ENCODE measurements at places on chromosomes 1 and 21. TPM values are rescaled to one million over a fixed set of nuclear protein-coding genes. Genes with fewer than 3 reads are reported as not detected.
A peak's percentile ranks its signal among the peaks of the same experiment; 100 is the strongest.

DNA sequence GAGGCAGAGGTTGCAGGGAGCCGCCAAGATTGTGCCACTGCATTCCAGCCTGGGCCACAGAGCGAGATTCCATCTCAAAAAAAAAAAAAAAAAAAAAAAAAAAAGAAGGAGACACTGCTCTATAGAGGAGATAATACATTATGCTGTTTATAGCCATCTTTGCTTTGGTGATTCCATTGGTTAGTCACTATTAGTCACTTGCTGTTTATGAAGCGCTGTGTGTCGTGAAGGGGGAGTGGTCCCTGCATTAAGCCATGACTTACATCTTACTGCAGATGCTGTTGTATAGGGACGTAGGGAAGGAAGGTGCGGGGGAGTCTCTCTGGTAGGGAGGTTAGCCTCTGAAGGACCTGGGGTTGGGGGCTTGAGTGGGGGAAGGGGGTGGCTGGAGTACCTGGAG lies 48.3 kb downstream of the HUNK start:
- DNase-seq, result no peak

- DNase-seq, result no peak
These were observed 56.1 kb upstream of the DMRTB1 start for GRCh38 chr1:53402891-53403655.

- DNase-seq, result peak; percentile 93
These were observed at the start of gene CAMSAP2 for GRCh38 chr1:200738327-200738948. CAMSAP2 (plus strand) TSS chr1:200738893; CDS start chr1:200739828, 935 bp downstream.

DNA sequence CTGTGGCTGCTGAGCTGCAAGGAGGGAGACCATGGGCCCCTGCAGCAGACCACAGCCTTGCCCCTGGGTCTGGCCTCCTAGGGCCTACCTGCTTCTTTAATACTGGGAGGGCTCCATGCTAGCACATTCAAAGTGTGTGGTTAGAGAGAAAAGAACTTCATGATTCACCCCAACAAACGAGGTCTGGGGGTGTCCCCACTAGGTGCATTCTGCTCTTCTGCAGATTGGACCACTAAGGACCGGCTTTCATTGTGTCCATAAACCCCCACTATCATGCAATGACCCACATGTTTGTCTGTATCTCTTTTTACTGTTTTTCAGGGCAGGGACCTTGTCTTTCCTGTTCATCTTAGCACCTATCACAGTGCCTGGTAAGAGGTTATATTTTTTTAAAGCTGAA lies 185.4 kb downstream of the OMA1 start:
- DNase-seq, result no peak

DNA sequence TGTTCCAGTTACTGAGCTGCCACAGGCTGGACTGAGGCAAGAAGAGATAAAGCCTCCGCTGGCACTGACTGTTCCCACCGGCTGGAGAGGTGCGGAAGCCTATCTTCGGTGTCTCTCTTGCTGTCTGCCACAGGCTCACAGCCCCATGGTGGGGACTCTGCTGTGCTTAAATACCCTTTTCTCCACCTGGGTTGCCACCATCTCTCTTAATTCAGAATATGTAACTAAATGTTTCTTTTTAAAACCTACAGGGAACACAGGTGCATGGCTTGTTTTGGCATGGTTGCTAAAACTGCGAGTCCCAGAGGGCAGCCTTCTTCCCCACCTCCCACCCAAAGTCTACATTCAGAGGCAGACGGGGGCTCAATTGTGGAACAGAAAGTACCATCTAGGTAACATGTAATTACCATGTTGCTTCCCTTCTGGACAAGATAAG lies 8.1 kb upstream of the LBR start:
- DNase-seq, result no peak

DNA sequence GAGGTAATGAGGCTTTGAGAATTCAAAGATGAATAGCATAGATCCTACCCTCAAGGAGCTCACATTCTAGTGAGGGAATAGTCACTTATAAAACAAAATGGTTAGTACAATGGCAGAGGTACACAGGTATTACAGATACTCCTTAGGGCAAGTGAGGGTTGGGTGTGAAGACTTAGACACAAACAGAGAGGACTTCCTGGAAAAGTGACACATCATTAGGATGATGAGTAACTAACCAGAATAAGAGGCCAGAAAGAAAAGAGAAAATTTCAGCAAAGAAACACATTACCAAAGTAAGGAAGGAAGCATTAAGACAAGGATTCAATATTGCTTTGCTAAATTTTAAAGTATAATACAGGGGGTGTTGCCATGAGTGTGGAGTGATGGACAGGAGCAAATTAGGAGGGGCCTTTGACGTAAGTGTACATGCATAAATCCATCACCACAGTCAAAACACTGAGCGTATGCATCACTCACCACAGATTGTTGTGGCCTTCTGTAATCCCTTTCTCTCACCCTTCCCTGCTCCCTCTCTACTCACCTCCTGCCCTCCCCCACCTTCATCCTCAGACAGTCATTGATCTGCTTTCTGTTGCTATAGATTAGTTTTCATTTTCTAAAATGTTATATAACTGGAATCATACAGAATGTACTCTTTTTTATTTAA lies 7.9 kb downstream of the CD53 start:
- DNase-seq, result no peak

- peak; percentile 63 for DNase-seq
These were observed 23.4 kb upstream of the ABCG1 start for GRCh38 chr21:42195378-42196031.

The NEK2 gene
- not detected for total RNA-seq
